ENCODE measurements at places on chromosomes 13 and 19.

DNA sequence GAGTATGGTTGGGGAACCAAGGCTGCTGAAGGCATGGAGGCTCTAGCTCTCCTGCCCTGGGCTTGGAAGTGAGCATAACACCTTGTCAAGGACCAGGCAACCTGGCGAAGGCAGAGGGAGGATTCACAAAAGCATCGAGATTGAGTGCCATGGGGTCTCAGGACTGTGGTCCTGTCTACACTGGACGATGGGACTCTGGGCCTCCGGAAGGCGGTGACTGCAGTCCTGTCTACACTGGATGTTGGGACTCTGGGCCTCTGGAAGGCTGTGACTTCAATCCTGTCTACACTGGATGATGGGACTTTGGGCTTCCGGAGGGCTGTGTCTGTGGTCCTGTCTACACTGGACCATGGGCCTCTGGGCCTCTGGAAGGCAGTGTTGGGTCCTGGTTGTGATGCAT lies 290.4 kb downstream of the TEX29 start:
- DNase-seq = no peak

GRCh38 chr13:96450326-96451020 lies 360.6 kb downstream of the HS6ST3 start:
- DNase-seq = no peak

DNA sequence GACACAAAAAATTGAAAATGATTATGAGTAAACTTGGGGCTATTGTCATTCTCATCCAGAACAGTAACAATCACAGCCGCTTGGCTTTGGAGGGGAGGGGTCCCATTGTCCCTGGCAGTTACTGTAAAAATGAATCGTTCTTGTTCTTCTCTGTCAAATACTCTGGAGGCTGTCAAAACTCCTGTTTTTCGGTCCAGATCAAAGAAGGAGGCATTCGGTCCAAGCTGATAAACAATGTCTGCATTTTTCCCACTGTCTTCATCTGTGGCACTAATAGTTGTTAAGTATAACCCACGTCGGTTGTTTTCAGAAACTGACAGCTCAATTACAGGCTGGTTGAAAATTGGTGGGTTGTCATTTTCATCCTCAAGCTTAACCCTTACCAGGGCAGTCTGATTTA lies 3.4 kb downstream of the PCDH9 start:
- no peak for DNase-seq

DNA sequence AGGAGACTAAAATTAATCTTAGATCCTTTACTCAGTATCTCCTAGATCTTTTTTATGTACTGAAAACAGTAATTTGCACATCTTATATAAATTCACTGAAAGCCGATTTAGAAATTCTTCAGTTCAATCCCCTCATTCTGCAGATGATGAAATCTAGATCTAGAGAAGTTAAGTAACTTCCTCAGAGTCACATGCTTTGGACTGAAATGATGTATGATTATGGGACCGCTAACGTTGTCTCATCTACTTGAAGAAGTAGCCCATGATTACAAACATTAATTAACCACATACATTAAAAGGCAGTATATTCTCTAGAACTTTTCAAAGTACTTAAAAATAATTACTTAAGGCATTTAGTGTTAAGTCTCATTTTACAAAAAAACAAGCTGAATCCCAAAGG lies 37.8 kb downstream of the ELF1 start:
- DNase-seq = no peak

- no peak for DNase-seq
Measured at GRCh38 chr13:107767119-107767518, 448.2 kb downstream of the LIG4 start.

All from activated CD4-positive, alpha-beta memory T cell treated with anti-CD3 and anti-CD28 coated beads, Interleukin-2, amount 10 ng/mL, durations not matched to agents 7 days and 5 days (primary cell).